ENCODE measurements at places on chromosomes 7 and 10. TPM values are rescaled to one million over a fixed set of nuclear protein-coding genes. Genes with fewer than 3 reads are reported as not detected.

DNA sequence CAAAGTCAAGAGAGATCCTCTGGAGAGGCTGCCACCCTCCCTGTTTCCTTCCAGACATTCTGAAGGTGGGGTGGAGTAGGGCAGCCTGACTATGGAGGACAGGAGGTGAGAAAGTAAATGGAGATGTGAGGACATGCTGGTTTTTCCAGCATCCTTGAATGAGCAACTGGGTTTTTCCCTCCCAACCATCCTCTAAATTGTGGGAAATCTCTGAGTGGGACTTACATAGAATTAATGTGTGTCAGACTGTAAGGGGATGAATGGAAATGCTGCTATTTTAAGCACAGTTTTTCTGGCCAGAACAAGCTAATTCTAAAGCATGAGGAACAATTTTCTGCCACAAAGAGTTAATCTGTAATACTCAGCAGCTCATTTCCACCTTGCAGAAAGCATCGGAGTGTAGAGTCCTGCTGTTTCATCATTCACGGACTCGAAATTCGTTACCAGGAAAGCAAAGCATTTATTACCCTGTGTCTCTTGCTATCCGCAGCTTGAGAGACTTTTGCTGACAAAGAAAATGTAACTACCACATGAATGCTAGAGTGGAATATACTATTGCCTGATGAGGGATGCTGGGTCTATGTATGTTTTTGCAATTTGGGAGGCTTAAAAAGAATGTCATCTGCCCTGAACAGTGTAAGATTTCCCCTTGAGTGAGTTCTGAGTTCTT, 213.0 kb downstream of the CELF2 start:
- DNase-seq = no peak

ZKSCAN5 gene
- 5.7 TPM for polyA plus RNA-seq

DNA sequence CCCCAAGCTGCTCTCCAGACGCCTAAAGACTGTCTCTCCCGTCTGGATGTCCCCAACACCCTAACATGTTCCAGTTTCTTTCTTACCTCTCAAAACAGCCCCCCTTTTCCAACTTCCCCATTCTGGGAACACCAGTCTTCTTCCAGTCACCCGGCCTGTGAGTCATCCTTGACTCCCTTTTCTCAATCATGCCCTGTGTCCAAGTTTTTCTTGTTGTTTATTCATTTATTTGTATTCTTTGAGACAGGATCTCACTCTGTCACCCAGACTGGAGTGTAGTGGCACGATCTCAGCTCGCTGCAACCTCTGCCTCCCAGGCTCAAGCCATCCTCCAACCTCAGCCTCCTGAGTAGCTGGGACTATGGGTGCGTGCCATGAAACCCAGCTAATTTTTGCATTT, 15.6 kb downstream of the SNX10 start:
- no peak for DNase-seq

CPED1 gene
- 0.19 TPM for polyA plus RNA-seq

LIPA gene
- 44.1 TPM for polyA plus RNA-seq

DNA sequence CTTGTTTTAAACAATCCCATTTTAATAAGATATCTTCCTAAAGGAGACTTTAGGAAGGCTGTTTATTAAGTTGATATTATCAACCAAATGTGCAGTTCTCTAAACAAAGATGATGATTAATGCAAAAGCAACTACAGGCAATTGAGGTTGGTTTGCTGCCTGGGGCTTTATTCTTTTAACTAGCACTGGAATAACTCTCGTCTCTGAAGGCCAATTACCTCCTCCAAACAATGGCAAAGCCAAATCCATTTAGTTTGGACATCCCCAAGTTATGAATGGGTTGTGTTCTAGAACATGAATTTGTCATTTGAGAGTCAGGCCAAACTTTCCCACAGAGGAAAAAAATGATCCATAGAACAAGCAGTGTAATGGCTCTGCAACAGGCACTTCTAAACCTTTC, 114.1 kb downstream of the SLC16A9 start:
- no peak for DNase-seq

- peak; percentile 20 for DNase-seq
Measured at GRCh38 chr10:123772645-123773508, 106.7 kb downstream of the GPR26 start.

GRCh38 chr10:4129866-4130477, 345.0 kb upstream of the KLF6 start:
- no peak for DNase-seq

MNX1 gene
- polyA plus RNA-seq = 1.4 TPM

GRCh38 chr10:113480851-113481502, 71.9 kb upstream of the HABP2 start:
- DNase-seq = no peak

- DNase-seq = no peak
Measured at GRCh38 chr10:62162261-62162981, 106.2 kb downstream of the RTKN2 start.

DNA sequence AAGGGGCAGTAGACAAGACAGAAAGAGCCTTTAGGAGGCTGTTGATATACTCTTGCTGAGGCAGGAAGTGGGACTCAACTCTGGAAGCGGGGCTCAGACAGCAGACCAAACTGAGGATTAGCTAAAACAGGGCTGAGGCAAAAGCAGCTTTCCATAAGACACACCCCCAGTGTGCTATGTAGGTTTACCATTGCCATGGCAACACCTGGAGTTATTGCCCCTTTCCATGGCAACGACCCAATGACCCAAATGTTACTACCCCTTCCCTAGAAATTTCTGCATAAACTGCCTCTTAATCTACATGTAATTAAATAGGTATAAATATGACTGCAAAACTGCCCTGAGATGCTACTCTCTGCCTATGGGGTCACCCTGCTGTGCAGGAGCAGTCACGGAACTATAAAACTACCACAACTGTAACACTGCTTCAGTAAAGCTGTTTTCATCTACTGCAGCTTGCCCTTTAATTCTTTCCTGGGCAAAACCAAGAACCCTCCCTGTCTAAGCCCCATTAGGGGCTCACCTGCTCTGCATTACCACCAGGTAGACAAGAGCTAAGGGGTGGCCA, 348.4 kb upstream of the PODXL start:
- no peak for DNase-seq

ACADSB gene
- 17.5 TPM for polyA plus RNA-seq

DNA sequence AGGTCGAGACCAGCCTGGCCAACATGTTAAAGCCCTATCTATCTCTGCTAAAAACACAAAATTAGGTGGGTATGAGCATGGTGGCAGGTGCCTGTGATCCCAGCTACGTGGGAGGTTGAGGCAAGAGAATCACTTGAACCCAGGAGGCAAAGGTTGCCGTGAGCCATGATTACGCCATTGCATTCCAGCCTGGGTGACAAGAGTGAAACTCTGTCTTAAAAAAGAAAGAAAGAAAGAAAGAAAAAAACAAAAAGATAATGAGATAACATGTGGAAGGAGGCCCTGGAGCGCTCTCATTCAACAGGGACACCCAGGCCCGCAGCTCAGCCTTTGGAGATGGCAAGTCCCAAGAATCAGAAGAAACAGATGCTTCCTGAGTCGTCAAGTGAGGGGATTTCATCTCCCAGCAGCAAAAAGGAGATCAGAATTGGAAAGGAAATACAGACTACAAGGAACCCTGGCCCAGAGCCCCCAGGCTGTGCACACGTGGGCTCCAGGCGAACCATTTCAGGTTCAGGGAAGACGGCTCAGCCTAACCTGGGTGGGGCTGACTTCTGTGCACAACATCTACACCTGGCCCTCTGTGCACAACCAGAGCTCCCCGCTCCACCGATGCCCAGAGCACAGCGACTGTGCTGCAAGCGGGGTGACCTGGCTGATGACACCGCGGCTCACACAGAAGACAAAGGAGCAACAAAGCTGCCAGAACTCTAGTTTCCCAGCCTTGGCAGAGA, 33.3 kb downstream of the GNA12 start:
- no peak for DNase-seq

- no peak for DNase-seq
Measured at GRCh38 chr10:84549368-84550165, 221.2 kb downstream of the CCSER2 start.

- DNase-seq = no peak
Measured at GRCh38 chr7:4470246-4470645, 211.8 kb upstream of the FOXK1 start.

DNA sequence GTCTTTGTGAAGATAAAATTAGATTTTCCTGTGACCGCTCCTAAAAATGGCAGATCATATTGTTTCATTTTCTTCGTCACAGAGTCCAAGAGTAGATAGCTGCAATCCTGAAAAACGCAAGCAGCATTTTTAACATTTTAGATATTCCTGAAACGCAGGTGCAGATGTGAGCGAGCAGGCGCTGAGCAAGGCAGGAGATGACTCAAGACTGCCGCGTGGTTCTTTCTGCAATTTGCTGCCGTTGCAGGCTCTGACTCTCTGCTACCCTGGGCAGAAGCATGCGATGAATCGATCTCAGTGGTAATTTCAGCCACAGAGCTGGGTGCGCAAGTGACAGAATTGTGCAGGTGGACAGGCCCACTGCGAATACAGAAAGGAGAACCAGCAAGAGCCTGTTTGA, 331.9 kb downstream of the ACTR3B start:
- no peak for DNase-seq

- DNase-seq = no peak
Measured at GRCh38 chr10:132297526-132297925, 10.2 kb downstream of the STK32C start.

DNA sequence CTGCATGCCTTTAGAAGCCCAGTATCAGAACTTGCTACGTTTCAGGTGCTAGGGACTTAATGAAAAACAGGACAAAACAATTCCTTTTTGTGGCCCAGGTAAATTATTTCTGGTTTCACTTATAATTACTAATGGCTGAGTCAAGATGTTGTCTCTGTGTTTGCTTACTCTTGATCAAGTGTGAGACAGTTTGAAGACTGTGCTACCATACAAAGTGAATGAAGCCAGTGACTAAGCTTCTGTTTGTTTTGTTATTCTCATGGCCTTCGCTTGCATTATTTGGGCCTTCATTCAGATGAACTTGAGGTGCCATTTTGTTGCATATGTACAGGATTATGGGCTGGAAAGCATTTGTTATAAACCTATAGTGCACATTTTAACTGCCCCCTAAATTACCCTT, 17.9 kb downstream of the SMNDC1 start:
- DNase-seq = no peak

DNA sequence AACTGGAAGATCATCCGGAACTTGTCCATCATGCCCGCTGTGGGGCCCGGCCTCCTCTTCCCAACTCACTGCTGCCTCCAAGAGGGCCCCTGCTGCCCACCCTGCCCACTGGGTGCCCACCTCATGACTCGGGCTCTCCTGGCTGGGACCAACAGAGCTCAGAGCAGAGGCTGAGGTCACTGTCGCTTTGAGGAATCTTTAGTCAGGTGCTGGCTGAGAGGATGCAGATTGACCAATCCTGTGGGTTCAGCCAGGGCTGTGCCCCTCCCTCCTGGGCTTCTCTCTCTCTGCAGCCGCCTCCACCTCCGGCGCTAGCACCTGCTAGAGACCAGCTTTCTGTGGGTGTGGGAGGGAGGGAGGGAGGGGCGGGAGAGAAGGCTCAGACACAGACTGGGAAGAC, at the start of gene CALHM1:
Gene CALHM1, minus strand, starts transcription at position 181 of the 400 bp plus-strand sequence. Its CDS starts 149 bp downstream, at position 32.
- DNase-seq = no peak
